Activated gamma-delta T cell treated with anti-CD3 and anti-CD28 coated beads, Interleukin-2, amount 50 U/mL, for 16 hours (primary cell): ENCODE measurements at places on chromosomes 12 and 14.
A peak's percentile ranks its signal among the peaks of the same experiment; 100 is the strongest.

DNA sequence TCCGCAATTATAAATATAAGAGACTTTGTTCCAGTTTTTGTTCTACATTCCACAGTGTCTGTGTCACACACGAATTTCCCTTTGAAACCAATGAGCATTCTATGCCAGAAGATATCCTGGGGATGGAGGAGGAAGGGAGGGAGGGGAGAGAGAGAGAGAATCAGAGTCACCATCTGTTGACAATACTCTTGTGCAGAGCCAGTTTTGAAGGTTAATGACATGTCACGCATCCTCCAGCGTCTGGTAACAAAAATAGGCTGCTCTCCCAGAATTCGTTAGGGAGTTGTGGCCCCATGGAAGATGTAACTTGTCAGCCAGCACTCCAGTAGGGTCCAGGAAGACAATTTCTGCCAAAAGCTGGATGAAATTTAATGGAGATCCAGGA, 213.5 kb upstream of the KRR1 start:
- no peak for DNase-seq

- peak; percentile 55 for DNase-seq
Observed at GRCh38 chr12:27703720-27704452, 6.7 kb upstream of the MRPS35 start.

GRCh38 chr12:113697651-113698509, 226.2 kb upstream of the LHX5 start:
- no peak for DNase-seq

DNA sequence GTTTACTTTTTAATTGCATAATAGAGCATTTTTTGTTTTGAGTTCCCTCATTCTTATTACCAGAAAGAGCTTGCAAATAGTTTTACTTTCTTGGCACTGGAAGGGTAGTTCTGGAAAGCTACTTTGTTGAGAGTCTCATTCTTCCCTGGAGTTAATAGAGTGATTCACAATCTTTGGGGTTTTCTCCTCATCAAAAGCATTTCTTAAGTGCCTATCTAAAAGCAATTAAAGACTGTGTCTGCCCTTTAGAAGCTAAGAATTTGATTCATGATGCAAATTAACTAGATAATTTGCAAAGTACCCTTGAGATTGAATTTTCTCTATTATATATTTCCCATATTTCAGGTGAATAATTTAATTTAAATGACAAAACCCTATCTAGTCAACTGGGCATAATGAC, 8.1 kb upstream of the BMAL2 start:
- no peak for DNase-seq

DNA sequence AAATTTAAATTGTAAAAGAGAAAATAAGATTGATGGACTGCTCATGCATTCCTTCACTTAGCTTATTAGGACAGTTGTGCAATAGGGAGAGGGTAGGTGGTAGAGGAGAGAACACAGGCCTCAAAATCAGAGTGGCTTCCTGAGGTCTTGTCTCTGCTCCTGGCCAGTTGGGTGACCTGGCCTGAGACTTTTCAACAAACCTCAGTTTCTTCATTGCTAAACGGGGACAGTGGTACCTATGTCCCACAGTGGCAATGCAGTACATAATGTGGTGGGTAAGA, 2.6 kb downstream of the MAP3K12 start:
- DNase-seq: no peak

DNA sequence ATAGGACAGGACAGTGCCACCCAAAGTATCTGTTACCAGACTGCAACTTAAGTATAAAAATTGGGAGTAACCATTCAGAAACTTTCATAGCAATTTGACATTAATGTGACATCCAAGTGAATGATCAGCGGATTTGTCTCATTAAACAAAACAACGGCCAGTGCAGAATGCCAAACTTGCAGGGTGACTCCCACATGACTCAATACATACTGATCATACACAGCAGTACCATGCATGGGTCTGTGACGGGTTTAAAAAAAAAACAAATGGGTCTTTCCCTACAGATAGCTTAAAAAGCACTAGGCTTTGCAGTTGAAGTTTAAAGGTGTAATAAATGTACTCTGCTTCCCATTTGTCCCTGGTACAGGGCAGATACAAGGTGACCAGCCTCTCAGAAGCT, 116.6 kb downstream of the SLC35F4 start:
- DNase-seq: no peak

- DNase-seq: no peak
Observed at GRCh38 chr14:93619176-93619793, 169.0 kb downstream of the PRIMA1 start.

DNA sequence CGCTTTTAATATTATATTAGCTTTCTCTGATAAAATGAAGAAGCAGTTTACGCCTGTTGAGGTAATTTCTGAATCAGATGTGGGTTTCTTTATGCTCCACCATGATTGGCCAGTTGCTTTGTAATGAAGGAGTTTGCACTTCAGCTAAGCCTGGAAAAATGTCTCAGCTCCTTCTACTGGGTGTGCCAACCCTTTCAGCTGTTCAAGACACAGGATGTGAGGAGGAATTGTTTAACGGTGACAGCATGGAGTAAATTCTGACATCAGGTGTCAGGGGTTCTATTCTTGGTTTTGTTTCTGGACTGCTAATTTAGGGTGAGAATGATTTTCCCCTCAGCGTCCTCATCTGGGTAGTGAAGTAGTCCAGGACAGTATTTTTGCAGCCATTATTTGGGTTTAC, 43.5 kb downstream of the FLRT2 start:
- no peak for DNase-seq

DNA sequence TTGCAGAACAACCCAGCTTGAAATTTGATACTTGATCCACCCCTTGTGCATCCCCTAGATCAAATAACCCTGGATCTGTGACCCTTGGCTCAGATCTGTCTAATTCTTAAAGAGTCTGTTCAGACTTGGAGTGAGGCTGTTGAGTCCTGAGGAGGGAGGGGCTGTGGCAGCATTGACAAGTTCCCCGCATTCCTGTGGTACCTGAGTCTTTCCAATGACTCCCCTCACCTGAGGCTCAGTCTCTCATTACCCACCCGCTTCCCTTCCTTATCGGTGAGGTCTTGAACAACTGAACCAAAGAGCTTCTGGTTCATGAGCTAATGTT, 16.1 kb upstream of the HDAC7 start:
- no peak for DNase-seq

DNA sequence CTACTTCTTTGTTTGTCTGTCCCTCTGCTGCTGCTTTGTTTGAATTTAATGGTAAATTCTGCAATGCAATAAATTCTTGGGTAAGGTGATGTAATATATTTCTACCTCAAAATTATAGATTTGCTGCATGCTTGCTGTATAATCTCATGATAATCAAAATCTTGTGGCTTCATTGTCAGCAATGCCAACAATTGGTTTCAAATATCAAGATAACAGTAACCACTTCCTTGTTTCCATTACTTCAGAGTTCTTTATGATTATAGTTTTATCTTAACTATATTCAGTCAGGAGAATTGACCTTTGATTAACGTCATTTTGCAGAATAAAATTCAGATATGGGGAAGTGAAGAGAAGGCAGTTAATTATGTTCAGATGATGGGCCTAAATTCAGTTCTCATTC, 30.2 kb upstream of the RNU6-8 start:
- no peak for DNase-seq

- DNase-seq: no peak
Observed at GRCh38 chr12:6182279-6182898, 17.8 kb upstream of the CD9 start.

- DNase-seq: no peak
Observed at GRCh38 chr12:90794212-90794611, 160.8 kb downstream of the CCER1 start.
